H1 (cell line): ENCODE measurements at places on chromosomes 3 and 15. TPM values are rescaled to one million over a fixed set of nuclear protein-coding genes. Genes with fewer than 3 reads are reported as not detected.

Gene LIPC
- not detected in 2 replicates for total RNA-seq

Gene SAXO2
- total RNA-seq = 3.1 and 3.8 TPM in 2 replicates

Gene ZNF501
- 5.3 and 6.4 TPM in 2 replicates for total RNA-seq

Gene SACM1L
- total RNA-seq = 59.7 and 61.0 TPM in 2 replicates

Gene GOLGB1
- 27.3 and 28.5 TPM in 2 replicates for total RNA-seq

Gene GOLGA6L26
- not detected in 2 replicates for total RNA-seq
